ENCODE measurements at places on chromosomes 6 and 20.

DNA sequence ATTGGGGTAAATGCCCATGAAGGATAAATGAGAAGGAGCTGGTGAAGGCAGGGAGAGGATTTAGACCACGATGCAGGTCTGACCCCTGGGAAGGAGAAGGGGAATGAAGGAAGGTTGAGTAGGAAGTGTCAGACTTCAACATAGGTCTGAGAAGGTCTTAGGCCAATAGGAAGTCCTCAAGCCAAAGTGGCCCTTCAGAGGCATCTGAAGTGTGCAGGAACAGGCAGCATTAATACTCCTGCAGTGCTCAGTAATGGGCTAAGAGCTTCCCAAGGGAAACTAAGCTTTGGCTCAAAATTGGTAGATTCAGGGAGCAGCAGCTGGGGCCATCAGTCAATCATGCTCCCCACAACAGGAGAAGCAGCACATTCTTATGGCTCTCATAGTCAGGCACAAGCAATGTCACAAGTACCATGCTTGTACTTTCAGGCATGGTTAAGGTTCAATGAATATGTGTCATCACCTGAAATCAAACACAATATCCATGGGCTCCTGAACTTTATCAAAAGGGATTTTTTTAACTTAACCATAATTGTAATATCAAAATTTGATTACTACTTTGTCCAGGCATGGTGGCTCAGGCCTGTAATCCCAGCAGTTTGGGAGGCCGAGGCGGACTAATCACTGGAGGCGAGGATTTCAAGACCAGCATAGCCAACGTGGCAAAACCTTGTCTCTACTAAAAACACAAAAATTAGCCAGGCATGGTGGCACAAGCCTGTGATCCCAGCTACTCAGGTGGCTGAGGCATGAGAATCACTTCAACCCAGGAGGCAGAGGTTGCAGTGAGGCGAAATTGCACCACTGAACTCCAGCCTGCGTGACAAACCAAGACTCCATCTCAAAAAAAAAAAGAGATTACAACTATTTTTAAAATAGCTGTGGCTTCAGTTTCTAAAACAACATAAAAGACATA is 9.9 kb downstream of the RALGAPA2 start:
- no peak for DNase-seq

GRCh38 chr6:43873806-43874714 is 104.0 kb downstream of the VEGFA start:
- no peak for DNase-seq

DNA sequence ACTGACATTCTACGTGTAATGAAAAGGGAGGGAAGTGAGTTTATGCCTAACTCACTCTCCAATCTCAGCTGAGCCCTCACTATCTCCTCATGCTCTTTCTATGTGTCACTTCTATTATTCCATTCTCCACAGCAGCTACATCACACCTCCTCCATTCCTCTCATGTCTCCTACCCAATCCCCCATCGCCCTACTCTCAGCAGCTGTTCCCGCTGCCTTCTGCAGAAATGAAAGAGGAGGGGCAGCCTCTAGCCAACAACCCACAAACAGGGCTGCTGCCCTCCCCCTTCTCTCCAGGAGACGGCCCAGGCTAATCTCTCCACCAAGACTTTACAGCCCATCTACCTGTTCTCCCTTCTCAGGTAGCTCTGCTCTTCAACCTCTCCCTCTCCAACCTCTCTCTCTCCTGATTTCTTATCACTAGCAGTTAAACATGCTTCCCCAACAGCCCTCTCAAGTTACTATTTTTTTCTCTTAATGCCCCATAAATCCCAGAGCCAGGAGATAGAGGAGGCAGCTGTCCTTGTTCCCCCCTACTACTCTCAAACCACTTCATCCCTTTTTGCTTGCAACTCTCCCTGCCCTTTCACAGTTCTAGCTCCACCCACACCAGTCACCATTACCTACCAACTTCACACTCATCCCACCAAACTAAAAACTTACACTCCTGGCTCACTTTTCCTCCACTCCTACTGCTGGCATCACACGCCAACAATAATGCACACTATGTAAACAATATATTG is 136.5 kb downstream of the BTBD9 start:
- DNase-seq, result no peak

GRCh38 chr6:125747589-125748405 is 1.6 kb upstream of the HEY2 start:
- DNase-seq, result peak; percentile 56

DNA sequence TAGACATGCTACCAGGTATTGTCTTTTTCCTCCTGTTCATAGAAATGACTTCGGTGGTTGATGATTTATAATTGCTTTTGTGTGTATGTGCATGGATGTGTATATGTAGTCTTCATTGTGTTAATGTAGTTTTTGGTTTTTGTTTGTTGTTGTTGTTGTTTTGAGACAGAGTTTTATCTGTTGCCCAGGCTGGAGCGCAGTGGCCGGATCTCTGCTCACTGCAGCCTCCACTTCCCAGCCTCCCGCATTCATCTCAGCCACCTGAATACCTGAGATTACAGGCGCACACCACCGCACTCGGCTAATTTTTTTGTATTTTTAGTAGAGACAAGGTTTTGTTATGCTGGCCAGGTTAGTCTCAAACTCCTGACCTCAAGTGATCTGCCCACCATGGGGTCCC is 75.2 kb downstream of the HFE start:
- no peak for DNase-seq
